ENCODE measurements at places on chromosomes 6 and 20.

- no peak for DNase-seq
These were observed 8.0 kb downstream of the ECT2L start for GRCh38 chr6:138803861-138804260.

- DNase-seq = no peak
These were observed 516.7 kb downstream of the C6orf118 start for GRCh38 chr6:164792666-164793065.

GRCh38 chr20:57167971-57168701 lies 98.3 kb downstream of the BMP7 start:
- no peak for DNase-seq

GRCh38 chr6:166325383-166326042 lies 16.8 kb downstream of the SFT2D1 start:
- DNase-seq = no peak

DNA sequence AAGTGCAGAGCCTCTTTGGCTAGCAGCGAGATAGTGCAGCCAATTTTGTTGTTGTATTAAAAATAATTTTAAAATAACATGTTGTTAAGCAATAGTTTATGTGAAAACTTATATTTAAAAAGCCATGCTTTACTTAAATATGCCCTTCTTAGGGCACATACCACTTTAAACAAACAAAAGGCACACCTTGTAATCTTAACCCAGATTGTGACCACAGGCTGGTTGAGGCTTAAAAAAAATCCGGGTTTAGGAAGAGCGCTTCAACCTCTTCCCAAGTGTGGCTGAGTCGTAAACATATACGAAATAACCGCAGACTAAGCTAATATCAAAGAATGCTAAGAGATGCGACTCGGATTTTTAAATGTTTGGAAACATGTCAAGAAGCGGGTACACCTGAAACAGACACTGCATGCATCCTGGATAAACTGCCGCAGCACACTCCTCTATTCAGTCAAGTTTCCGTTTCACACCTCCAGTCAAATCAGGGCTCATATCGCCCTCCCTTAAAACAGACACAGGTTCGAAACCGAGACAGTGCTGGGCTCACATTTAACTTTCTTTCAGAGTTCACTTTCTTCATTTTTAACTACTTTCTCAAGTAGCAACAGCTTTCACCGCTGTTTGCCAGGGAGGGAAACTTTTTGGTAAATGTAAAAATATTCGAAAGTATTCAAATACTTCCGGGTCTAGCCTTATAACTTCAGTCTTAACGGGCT lies 1.5 kb downstream of the DEK start:
- DNase-seq = no peak

DNA sequence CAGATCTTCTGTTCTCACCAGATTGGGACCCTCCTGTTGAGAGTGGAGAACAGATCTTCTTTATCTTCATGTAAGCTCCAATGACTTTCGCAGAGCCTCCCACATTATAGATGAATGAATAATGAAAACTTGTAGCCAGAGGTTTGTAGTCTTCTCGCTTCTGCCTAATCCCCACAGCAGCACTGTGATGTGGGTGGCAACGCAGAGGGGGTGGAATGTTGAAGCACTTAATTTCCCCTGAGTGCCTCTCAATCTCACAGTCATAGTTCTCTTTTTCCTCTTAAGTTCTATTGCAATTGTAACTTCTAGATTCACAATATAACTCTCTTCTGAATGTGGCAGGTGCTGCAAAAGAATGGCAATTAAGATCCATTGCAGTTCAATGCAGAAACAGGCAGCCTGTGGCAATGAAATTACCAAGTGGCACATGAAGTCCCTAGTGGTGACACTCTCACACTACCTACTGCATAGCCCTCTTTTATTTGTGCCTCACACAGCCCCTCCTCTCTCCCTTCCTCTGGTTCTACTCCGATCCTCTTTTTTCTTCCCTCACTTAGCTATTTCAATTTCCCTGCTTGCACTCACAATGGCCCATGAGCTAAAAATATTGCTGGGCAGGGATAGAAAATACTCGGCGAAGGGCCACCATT lies 281.9 kb downstream of the UBE3D start:
- DNase-seq = no peak

- peak; percentile 28 for DNase-seq
These were observed 7.3 kb upstream of the PRPH2 start for GRCh38 chr6:42729731-42730130.

- DNase-seq = no peak
These were observed 48.8 kb downstream of the MCUR1 start for GRCh38 chr6:13765570-13765969.

GRCh38 chr6:24494821-24495795 lies at the start of gene ALDH5A1:
Gene ALDH5A1, plus strand, starts transcription at chr6:24494969. Its CDS starts 28 bp downstream, at chr6:24494997.
- peak; percentile 77 for DNase-seq

GRCh38 chr6:15892369-15892768 lies 229.5 kb upstream of the DTNBP1 start:
- no peak for DNase-seq

- no peak for DNase-seq
These were observed 669 bp upstream of the TMEM30A start for GRCh38 chr6:75285283-75285639.

GRCh38 chr6:166955865-166956443 lies 396 bp downstream of the RNASET2 start:
- DNase-seq = peak; percentile 57

DNA sequence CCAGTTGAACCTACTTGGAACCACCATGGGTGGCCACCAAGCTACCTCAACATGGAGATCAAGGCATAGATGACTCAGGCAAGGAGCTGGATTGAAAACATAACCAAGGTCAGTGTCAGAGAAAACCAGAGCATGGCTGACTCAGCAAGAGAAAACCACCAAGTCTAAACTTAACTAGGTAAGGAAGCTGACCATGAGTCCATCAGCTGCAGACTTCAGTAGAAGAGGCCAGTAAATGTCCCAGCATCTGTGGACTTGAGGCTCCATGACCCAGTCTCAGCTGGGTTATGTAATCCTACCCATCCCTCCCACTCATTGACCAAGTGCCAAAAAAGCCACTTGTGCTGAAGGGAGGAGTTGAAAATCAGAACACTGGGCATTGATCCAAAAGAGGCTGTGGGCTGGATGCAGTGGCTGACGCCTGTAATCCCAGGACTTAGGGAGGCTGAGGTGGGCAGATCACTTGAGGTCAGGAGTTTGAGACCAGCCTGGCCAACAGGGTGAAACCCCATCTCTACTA lies 93.7 kb upstream of the CBLN4 start:
- no peak for DNase-seq

DNA sequence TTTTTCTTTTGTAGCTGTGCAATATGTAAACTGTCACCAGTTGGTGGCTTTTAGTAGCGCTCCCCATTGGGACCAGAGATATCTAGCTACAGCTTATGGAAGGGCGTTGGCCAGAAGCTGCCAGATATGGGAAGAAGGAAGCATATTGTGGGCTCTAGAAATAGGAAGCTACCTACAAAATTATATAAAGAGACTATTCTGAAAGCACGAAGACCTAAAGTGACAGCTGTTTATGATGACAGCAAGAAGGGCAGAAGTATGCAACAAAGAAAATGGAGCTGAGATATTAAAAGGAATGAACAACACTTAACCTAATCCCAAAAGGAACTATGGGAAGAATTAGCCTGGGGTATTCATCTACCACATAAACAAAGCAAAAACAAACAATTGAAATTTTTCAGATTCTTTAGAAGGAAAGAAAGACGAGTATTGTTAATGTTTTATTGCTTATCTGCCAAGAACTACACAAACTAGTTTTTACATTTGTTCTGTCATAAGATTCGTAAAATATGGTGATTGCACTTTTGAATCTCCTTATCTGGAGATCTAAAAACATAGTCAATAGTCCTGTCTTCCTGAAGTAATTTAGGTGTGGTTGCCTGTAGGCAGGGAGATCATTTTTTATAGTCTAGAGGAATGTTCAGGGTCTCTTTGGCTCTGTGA lies 81.6 kb downstream of the NCOA7 start:
- DNase-seq = no peak

GRCh38 chr6:69953491-69953890 lies 87.1 kb downstream of the COL19A1 start:
- DNase-seq = peak; percentile 26

GRCh38 chr6:95879856-95880255 lies 135.9 kb upstream of the FUT9 start:
- no peak for DNase-seq

- DNase-seq = no peak
These were observed 37.1 kb downstream of the RIPOR2 start for GRCh38 chr6:24898676-24899075.

- no peak for DNase-seq
These were observed 68.2 kb downstream of the CDH22 start for GRCh38 chr20:46240065-46240464.

- no peak for DNase-seq
These were observed 98.0 kb upstream of the SLC24A3 start for GRCh38 chr20:19114410-19114809.

- no peak for DNase-seq
These were observed 105.4 kb downstream of the NCOA3 start for GRCh38 chr20:47606983-47607613.

GRCh38 chr6:45009576-45009975 lies 318.6 kb upstream of the RUNX2 start:
- no peak for DNase-seq

- peak; percentile 16 for DNase-seq
These were observed 480.7 kb downstream of the RFPL4B start for GRCh38 chr6:112827793-112828192.

DNA sequence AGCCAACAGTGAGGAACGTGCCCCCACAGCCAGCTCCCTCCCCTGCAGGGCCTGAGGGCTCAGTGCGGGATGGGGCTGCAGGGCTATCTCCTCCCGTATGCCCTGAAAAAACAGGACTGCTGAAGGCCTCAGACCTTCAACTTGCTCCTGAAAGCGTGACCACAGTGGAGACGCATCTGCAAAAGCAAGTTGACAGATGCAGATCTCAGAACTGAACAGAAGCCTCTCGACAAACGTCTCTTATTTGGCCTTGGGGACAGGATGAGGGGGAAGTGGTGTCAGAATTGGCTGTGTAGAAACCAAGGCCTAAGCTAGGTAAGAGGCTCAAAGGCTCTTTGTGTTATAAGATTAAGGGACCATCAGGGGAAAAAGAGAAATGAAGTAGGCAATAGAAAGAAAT lies 120.7 kb upstream of the SLC22A23 start:
- DNase-seq = no peak

GRCh38 chr6:108074057-108074358 lies 533 bp downstream of the OSTM1 start:
- peak; percentile 49 for DNase-seq

DNA sequence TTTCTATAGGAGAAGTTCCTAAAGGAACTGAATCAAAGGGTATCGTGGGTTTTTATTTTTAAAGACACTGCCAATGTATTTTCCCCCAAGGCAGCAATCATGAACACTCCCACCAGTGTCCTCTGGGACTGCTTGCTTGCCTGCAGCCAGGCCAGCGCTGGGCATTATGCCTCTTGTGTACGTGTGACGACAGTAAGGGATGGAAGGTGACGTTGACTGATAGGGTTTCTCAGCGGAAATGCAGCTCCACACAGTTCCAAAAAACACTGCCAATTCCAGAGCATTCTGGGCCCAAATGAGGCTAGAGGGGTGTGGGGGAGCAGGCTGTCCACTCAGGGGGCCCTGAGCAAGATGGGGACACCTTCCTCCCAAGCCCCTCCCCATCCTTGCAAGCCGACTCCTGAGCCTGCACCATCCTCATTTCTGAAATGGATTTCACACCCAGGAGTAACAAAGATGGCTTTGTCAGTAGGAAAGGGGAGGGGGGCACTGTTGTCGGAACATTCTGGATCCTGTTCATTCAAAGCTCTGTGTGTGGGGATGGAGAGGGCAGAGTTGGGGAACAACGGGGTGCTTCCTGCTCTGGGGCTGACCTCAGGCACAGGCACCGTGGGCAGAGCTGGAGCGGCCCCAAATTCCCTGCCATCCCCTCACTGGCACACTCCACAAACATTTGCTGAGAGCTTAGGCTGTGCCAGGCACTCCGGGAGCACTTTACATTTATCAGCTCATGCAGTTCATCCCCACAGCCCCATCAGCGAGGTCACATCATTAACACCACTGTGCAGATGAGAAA lies 20.0 kb downstream of the PREX1 start:
- DNase-seq = no peak

GRCh38 chr6:27531772-27532459 lies 59.0 kb upstream of the ZNF184 start:
- DNase-seq = no peak

DNA sequence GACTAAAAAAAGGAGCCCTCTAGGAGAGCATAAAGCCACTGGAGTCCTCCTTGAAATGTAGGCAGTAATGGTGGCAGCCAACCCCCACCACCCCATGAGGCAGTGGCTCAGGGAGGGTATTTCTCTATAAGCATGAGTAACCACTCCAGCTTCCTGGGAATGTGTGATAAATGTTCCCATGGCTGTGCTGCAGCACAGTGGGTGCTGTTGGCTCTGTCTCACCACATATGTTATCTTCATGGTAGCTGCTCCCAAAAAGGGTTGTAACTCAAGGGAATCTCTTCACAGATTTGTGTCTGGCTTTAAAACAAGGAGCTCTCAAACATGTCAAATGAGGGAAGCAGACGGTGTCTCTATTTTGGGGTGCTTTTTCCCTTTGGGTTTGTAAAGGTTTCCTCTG lies 7.5 kb upstream of the PHACTR1 start:
- no peak for DNase-seq

- DNase-seq = no peak
These were observed 39.7 kb upstream of the TMEM170B start for GRCh38 chr6:11497881-11498280.
